ENCODE measurements at places on chromosomes 2 and 18. TPM values are rescaled to one million over a fixed set of nuclear protein-coding genes. Genes with fewer than 3 reads are reported as not detected.

DNA sequence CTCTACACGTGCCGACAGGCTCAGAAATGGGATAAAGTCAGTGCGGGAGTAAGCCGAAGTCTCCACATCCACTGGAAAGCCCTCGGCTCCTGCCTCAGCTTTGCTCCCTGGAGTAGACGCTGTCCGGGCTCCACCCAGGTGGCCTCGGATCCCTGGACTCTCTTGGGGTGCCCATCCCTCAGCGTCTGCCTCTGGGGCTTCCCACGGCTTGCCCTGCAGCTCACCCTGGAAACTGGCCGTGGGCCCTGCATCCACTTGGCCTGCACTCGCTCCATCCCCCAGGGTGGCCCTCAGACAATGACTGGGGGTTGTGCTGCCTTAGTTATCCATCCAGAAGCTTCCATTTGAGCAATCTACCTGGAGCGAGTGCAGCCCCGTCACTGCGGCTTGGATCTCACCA, 36.2 kb upstream of the TAF1B start:
- no peak for DNase-seq
- H3K27me3 ChIP-seq = peaks cover 7% of the 10 kb centered on the region
- no peak overlapping the region for H3K27ac ChIP-seq
- H3K4me3 ChIP-seq = no peak overlapping the region
- peaks cover 17% of the 10 kb centered on the region for H3K4me1 ChIP-seq
- H3K36me3 ChIP-seq = no peaks in the 10 kb centered on the region

GRCh38 chr18:73283032-73283431, 415.2 kb upstream of the NETO1 start:
- DNase-seq = peak; percentile 27
- no peaks in the 10 kb centered on the region for H3K36me3 ChIP-seq
- H3K27ac ChIP-seq = no peak overlapping the region
- no peaks in the 10 kb centered on the region for H3K27me3 ChIP-seq
- H3K4me1 ChIP-seq = no peaks in the 10 kb centered on the region
- no peak overlapping the region for H3K4me3 ChIP-seq

GRCh38 chr2:45330637-45331409, 280.2 kb downstream of the SRBD1 start:
- H3K4me1 ChIP-seq = peaks cover 4% of the 10 kb centered on the region
- DNase-seq = peak; percentile 37
- H3K27me3 ChIP-seq = peaks cover 17% of the 10 kb centered on the region
- no peak overlapping the region for H3K4me3 ChIP-seq

- H3K4me1 ChIP-seq = no peaks in the 10 kb centered on the region
- no peak overlapping the region for H3K4me3 ChIP-seq
- DNase-seq = no peak
- no peaks in the 10 kb centered on the region for H3K27me3 ChIP-seq
- no peak overlapping the region for H3K27ac ChIP-seq
These were observed 189.4 kb upstream of the CWC22 start for GRCh38 chr2:180196419-180196977.

The LMAN2L gene
- 22.9 TPM for total RNA-seq

The PCBP1 gene
- total RNA-seq = 33.6 TPM

The SERPINB13 gene
- total RNA-seq = not detected

The LHCGR gene
- total RNA-seq = under 0.01 TPM

The THSD7B gene
- not detected for total RNA-seq

The SP140 gene
- 1.4 TPM for total RNA-seq

Data from IMR-90 (cell line).